ENCODE measurements at places on chromosomes 3 and 15.

DNA sequence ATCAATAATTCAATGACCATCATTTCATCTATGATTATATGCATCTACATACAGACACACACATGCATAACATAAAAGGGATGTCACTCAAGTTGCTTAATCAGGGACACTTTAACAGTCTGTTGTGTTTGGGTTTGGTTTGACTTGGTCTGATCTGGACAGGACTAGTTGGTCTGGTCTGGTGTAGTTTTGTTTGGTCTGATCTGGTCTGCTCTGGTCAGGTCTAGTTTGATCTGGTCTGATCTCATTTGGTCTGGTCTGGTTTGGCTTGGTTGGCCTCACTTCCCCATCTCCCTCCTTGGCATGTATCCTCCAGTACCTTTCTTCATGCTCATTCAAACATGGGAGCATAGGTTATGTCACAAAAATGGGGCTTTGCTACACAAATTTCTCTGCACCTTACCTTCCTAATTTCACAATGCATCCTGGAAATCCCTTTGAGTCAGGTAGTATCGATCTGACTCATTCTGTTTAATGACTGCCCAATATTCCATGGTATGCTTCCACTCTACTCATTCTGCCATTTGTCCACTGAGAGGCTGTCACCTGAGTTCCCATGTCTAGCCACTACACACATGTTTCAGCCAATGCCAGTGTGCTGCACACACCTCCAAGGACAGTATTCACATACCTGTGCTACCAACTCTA is 73.0 kb upstream of the TPM1 start:
- DNase-seq = no peak

DNA sequence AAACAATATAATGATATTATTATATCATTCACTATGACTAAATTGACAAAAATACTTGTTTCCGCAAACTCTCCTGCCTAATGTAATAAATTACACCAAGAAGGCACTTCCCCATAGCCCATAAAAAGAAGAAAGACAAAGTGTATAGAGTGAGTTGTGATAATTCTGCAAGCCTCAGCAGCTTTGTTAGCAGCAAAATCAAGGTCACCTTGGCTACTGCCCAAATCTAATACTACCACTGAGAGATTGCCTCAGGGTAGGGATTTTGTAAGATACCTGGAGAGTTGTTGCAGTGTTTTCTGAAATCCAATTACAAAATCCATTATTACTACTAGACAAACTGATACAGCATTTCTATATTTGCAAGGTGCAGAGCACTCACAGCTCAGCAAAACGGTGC is 503.5 kb downstream of the FGF12 start:
- no peak for DNase-seq

- DNase-seq = no peak
Observed at GRCh38 chr3:38595393-38595792, 54.1 kb downstream of the SCN5A start.

DNA sequence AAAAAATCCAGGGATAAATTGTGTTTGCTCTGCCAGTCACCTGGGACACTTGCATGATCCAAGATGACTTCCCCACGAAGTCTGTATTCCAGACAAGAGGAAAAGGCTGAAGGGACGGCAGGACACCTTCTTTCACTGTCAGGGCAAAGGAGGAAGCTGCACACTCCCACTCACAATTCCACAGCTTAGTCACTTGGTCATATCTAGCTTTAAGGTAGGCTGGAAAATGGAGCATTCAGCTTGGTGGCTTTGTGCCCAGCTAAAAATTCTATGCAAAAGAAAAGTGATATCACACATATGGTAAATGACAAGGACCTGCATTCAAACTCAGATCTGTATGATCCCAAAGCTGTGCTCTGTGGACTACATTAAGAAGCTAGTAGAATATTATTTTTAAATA is 109.2 kb upstream of the TPM1 start:
- peak; percentile 21 for DNase-seq

DNA sequence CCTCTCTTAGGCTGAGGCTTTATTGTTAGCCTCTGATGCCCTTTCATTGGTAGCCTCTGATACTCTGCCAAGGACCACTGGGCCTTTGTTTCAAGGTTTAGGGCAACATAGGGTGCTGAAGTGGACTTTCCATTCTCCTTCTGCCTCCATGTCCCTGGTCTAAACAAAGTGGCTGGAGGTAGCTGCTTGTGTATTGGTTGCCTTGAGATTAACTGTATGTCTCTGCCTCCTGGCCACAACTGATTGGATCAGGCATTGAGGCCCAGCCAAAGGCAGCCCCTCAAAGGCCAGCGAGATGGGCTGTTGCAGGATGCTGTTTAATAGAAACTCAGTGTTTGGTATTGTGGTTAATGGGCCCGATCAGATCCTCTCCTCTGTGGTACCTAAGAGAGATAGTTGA is 77.9 kb upstream of the PRR23C start:
- DNase-seq = no peak

- DNase-seq = no peak
Observed at GRCh38 chr3:58575971-58576652, 1.1 kb downstream of the FAM107A start.

GRCh38 chr15:74196175-74196574 is 6.4 kb downstream of the STRA6 start:
- DNase-seq = peak; percentile 100
